ENCODE measurements at places on chromosomes 4 and X.

DNA sequence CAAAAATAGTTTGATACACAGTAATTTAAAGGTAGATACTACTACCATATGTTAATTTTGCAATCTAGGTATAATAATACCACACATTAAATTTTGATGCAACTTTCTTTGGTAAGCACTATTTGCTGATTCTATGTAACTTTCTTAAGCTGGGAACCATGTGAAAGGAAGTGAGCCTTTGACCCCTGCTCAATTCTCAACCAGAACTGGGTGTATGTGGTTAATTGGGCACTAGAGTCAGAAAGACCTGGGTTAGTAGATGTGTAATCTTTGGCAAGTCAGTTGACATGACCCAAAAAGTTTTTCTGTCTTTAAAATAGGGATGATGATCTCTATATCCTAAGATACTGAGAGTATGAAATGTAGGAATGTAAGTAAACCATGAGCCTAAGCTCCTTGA, 22.4 kb downstream of the TLR2 start:
- no peak for DNase-seq

- no peak for DNase-seq
Observed at GRCh38 chrX:132353430-132353829, 134.2 kb upstream of the RAP2C start.

DNA sequence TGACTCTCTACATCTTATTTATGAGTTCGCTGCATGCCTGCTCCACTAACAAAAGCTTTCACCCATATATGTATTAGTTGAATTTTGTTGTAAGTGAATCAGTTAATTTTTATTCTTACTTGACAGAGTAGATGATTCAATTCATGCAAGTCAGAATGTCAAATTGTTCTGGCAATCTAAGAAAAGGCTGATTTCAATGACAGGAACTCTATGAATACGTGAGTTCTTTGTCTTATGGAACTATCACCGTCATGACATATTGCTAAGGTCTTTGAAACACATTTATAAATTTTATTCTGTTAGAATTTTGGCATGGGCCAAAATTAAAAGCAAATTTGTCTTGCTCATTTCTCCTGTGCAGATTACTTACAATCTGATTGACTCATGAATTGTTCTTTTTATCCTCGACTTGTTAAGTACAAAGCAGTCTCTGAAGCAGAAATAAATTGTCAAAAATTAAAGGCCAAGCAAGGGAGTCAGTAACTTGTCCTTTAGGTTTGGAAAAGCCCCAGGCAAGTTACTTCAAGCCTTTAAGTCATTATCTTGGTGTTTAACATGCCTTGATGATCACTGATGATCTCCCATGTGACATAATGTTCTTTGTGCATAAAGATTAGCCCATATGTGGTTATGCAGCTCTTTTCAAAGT, 89.0 kb upstream of the GC start:
- no peak for DNase-seq

- peak; percentile 6 for DNase-seq
Observed at GRCh38 chrX:110003167-110004156, 548 bp downstream of the TMEM164 start.

DNA sequence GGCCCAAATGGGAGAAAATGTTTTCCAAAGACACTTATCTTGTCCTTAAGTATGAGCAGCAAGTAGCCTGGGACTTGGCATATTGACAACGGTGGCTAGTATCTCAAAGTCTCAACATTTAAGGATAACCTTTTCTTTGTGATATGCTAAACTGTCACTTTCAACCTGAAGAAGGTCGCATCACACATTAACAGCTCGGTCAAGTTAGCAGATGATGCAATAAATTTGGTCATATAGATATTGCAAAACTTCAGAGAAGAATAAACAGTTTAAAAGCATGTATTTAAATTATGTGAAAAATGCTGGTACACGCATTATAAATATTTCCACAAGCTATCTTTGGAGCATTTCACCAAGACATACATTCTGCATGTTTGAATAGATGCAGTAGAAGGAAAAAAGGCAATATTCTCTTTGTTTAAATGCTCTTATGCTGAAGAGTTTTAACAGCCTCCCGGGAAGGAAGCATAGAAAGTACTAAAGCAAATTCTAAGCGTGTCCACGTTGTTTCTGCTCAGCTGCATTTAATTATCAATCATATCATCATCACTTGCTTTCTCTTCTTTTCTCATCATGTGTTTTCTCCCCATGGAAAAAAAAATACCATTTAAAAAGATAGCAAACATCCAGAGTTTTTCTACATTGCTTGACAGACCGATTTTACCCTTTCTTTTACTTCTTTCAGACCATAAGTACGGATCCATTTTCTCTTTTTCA, 24.2 kb downstream of the ARHGAP6 start:
- DNase-seq = no peak

DNA sequence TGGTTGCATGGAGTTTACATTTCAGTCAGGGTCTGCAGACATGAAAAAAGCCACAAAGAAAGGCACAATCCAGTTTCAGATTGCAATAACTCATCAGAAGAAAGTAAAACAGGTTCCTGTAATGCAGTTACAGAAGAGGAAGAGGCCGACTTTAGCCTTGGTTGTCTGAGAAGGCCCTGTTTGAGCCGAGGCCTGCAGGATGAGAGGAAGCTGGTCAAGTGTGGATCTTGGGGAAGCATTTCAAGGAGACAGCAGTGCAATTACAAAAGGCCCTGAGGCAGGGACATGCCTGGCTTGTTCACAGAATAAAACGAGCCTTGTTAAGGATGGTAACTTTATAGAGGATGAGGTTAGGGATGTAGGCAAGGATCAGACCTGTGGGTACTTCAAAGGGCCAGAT, 62.4 kb downstream of the AFF2 start:
- no peak for DNase-seq

GRCh38 chr4:77629885-77630284, 24.3 kb downstream of the CXCL13 start:
- DNase-seq = no peak

DNA sequence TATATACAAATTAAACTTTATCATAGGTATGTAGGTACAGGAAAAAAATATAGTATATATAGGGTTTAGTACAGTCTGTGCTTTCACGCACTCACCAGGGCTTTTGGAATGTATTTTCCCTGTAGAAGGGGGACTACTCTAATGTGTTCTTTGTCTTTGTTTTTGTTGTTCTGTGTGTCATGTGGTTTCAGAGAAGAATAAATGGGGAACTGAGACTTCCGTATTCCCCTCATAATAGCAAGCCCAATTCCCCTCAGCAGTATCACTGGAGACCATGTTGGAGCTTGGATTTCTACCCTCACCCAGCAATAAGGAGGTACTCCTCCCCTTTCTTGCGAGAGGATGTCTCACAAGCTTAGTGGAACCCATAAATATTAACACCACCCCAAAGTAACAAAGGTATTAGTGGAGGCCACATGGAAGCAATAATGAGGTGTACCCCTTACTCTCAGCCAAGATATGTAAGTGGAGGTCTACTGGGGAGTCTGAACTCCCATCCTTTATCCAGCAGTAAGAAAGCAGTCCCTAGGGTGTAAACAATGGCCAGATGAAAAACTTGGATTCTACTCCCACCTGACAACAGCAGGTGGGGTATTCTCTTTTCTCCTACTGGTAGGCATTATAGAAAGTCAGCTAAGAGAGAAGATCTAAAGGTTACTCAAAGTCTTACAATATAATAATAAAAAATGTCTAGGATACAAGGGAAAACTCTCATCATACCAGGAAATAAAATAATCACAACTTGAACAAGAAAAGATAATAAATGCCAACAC, 805.4 kb upstream of the GALNTL6 start:
- DNase-seq = no peak

GRCh38 chr4:86015412-86016350, 344.2 kb downstream of the MAPK10 start:
- DNase-seq = no peak

All from NCI-H2171 treated with DMSO at 0.1 percent for 48 hours (cell line).